ENCODE measurements at places on chromosomes 7 and 10. TPM values are rescaled to one million over a fixed set of nuclear protein-coding genes. Genes with fewer than 3 reads are reported as not detected.

GRCh38 chr10:32955299-32955772, 2.7 kb downstream of the ITGB1 start:
- H3K4me3 ChIP-seq = no peak overlapping the region
- no peaks in the 10 kb centered on the region for H3K27me3 ChIP-seq
- H3K27ac ChIP-seq = no peak overlapping the region
- DNase-seq = no peak

The PNLIPRP2 gene
- total RNA-seq = not detected

The NCAPG2 gene
- 123 TPM for total RNA-seq

The CPA4 gene
- total RNA-seq = not detected
